T-helper 2 cell treated with Interferon-gamma antibody and Interleukin-4, amounts not matched to agents 100 ng/mL and 5 ng/mL, for 36 hours (primary cell): ENCODE measurements at places on chromosomes 4 and X. TPM values are rescaled to one million over a fixed set of nuclear protein-coding genes. Genes with fewer than 3 reads are reported as not detected.

ADGRL3 gene
- not detected in 2 replicates for total RNA-seq

MAP7D2 gene
- 0.23 and 0.30 TPM in 2 replicates for total RNA-seq

IL15 gene
- total RNA-seq = 1.2 and 1.8 TPM in 2 replicates

PTCHD1 gene
- not detected in 2 replicates for total RNA-seq

IKBKG gene
- 41.9 and 45.1 TPM in 2 replicates for total RNA-seq

SPANXA1 gene
- not detected in 2 replicates for total RNA-seq

PDZD4 gene
- 0.68 and 0.70 TPM in 2 replicates for total RNA-seq

DACH2 gene
- total RNA-seq = not detected in 2 replicates

PAGE4 gene
- not detected in 2 replicates for total RNA-seq

NDST3 gene
- 0.09 TPM in 1 of 2 replicates, not detected in the other for total RNA-seq

CITED1 gene
- total RNA-seq = 1.4 TPM in 1 of 2 replicates, not detected in the other

ARHGEF38 gene
- not detected in 2 replicates for total RNA-seq

MAD2L1 gene
- total RNA-seq = 58.6 and 61.1 TPM in 2 replicates

MAGED1 gene
- 36.9 and 42.0 TPM in 2 replicates for total RNA-seq

XK gene
- 0.23 and 0.32 TPM in 2 replicates for total RNA-seq

PCDH19 gene
- total RNA-seq = not detected in 2 replicates

RIBC1 gene
- total RNA-seq = 0.61 and 0.68 TPM in 2 replicates

VEGFC gene
- total RNA-seq = 0.34 and 0.36 TPM in 2 replicates

GLOD5 gene
- total RNA-seq = not detected in 2 replicates

GRIA2 gene
- not detected in 2 replicates for total RNA-seq

C4orf50 gene
- 0.59 and 0.66 TPM in 2 replicates for total RNA-seq

RTL5 gene
- 0.16 and 0.18 TPM in 2 replicates for total RNA-seq

POU4F2 gene
- not detected in 2 replicates for total RNA-seq

PRDM5 gene
- not detected in 2 replicates for total RNA-seq

GYG2 gene
- total RNA-seq = not detected in 2 replicates

NPNT gene
- total RNA-seq = not detected in 2 replicates

FGF5 gene
- total RNA-seq = not detected in 2 replicates

MAGEA1 gene
- total RNA-seq = not detected in 2 replicates

DRP2 gene
- 0.82 TPM in 2 replicates for total RNA-seq

ODAPH gene
- 0.86 and 1.2 TPM in 2 replicates for total RNA-seq

ADRA2C gene
- not detected in 2 replicates for total RNA-seq

CFAP47 gene
- total RNA-seq = not detected in 2 replicates

L1CAM gene
- 6.3 and 8.5 TPM in 2 replicates for total RNA-seq

HSFX1 gene
- total RNA-seq = 0.84 and 1.3 TPM in 2 replicates

POF1B gene
- total RNA-seq = 0.39 and 0.43 TPM in 2 replicates
